ENCODE measurements at places on chromosomes 1 and 21.

GRCh38 chr1:184223216-184223615 is 163.6 kb upstream of the C1orf21 start:
- no peak for DNase-seq

GRCh38 chr1:93164816-93165215 is 15.4 kb downstream of the TMED5 start:
- DNase-seq: no peak

GRCh38 chr1:183365676-183366075 is 52.5 kb downstream of the NMNAT2 start:
- no peak for DNase-seq

GRCh38 chr1:205268846-205269680 is 41.3 kb downstream of the TMCC2 start:
- no peak for DNase-seq

- DNase-seq: no peak
Observed at GRCh38 chr1:161153176-161153575, 602 bp upstream of the UFC1 start.

DNA sequence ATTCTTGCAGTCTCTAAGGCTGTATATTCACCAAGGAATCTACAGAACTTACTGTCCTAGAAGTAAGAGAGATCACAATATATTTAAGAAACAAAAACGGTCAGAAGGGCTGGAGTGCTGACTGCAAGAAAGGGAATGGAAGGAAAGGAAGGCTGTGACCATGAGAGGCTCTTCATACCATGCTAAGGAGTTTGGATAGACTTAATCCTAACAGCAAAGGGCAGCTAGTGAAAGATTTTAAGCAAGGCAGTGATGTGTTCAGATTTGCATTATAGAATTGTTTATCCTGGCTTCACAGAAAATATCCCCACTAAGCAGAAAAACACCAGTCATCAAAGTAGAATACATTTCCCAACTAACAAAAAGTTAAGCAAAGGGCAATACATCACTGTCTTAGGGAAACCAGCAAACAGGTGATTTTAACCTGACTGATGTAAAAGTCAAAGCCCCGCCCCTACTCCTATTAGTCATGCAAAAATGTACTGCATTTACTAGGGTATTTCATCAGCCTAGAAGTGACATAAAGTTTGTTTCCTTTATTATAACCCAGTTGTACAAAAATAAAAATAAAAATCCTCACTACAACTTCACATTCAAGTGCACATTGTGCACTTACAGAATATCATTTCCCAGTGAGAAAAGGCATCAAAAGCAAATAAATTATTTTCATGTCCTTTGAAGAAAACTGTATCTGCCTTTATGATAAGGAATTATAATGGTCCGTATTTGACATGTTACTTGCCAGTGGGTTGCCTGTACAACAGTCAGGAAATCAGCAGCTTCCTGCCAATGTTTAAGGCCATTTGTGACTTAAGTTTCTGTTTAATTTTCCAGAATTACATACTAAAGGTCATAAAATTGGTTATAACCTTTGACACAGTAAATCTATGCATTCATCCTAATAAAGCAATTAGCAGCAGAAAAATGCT is 17.2 kb downstream of the JAK1 start:
- DNase-seq: peak; percentile 20

DNA sequence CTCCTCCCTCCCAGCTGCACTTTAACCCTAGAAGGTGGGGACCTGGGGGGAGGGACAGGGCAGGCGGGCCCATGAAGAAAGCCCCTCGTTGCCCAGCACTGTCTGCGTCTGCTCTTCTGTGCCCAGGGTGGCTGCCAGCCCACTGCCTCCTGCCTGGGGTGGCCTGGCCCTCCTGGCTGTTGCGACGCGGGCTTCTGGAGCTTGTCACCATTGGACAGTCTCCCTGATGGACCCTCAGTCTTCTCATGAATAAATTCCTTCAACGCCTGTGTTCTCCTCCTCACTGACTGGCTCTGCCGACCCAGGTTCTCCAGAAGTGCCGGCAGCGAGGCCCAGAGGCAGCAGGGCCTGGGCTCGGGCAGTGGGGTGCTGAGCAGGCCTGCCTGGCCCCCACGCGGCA is 6.5 kb upstream of the HTR6 start:
- DNase-seq: no peak

DNA sequence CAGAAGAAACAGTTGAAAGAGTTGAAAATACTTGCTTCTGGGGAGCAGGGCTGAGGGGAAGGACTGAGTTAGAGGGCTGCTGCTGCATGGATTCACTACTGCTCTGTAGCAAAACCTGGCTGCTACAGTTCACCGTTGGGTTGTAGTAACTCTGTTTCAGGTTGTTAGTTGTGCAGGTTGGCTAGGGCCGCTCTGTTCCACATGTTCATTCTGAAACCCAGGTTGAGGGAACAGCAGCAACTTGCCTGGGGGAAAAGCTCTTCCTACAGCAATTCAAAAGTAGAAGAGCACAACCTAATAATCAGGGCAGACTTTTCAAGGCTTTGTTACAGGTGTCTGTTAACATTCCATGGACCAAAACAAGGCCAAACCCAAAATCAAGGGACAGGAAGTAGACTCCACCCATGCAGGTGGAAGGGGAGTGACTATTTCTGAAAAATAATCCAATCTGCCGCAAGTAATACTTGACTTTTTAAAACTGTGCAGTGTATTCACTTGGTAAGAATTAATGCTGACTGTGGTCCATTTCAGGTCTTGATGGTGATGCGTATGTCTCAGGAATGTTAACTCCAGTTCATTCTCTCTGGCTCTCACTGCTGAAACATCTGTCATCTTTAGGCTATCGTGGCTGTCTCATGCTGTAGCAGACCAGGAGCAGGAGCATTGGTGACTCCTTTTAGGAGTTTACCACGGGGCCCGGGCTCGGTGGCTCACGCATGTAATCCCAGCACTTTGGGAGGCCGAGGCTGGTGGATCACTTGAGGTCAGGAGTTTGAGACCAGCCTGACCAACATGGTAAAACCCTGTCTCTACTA is 5.1 kb upstream of the PARK7 start:
- no peak for DNase-seq

DNA sequence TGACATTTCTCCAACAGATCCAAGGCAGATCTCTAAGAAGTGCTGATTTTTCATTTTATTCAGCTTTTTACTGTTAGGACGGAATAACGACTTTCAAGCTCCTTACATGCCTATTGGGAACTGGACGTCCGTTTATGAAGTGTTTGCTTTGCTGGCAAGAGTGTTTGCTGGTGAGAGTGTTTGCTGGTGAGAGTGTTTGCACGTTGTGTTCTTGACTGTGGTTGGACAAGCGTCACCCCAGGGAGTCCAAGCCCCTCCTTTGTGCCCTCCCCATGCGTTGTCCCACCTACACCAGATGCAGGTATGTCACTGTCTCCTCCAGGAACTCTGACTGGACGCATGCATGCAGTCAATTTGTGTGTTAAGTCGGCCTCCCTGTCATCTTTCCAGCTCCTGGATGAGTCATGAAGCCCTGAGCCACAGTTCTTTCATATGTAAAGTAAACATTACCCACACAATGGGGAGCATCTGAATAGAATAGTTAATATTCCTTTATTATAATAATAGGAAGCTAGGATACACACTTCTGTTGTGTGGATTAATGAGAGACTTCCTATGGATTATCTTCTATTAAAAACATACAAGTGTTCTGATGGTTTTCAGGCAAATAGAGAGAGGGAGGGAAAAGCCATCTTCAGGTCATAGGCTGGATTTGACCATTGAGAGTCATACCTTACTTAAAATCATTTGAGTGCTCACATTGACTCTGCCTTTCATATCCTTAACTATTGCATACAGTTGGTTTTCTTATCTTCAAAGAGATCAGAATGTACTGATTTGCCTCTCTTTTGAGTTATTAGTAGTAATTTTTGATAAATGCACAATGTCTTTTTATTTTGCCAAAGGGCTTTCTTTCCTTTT is 119.2 kb downstream of the GALNT2 start:
- no peak for DNase-seq

GRCh38 chr1:200561856-200562214 is 58.7 kb downstream of the KIF14 start:
- DNase-seq: no peak

DNA sequence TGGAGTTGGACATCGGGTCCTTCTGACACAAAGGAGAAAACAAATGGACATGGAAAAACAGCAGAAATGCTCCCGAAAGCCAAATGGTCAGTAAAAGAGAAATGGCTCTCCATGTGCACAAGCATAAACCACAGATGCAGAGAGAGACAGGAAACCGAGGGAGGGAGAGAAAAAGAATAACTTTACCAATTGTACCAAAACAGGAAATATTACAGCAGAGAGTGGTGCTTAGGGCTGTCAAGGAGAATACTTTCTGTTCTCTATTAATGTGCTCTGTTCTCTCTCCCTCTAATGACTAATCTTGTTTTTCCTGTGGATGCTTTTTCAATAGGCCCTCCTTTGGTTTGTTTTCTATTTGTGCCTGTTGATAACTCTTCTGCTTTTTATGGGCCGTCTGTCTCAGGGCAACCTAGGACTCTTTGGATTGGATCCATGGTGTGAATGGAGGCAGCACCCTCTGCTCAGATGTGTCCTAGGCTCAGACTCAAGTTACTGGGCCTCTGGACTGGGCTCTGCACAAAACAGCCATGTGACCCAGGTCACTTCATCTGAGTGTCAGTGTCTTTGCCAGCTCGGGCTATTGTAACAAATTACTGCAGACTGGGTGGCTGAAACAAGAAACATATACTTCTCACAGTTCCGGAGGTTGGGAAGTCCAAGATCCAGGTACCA is 663.0 kb downstream of the NPHP4 start:
- peak; percentile 24 for DNase-seq

- DNase-seq: no peak
Observed at GRCh38 chr1:214753236-214753852, 150.3 kb downstream of the CENPF start.

GRCh38 chr1:248388426-248388825 is 12.9 kb downstream of the OR2T6 start:
- no peak for DNase-seq

DNA sequence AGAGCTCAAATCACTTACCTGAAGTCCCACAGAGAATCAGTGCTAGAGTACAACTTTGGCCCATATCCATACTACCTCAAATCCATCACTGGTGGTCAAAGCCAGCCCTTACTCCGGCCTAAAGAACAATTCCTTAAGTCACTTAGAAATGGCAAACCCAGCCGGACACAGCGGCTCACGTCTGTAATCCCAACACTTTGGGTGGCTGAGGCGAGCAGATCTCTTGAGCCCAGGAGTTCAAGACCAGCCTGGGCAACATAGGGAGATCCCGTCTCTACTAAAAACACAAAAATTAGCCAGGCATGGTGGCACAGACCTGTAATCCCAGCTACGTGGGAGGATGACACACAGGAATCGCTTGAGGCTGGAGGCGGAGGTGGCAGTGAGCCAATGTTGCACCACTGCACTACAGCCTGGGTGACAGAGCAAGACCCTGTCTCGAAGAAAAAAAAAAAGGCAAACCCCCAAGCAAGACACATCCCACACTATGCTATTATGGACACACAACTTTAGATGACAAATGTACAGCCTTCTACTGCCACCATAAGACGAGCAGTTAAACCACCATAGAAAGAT is 24.0 kb downstream of the NPHP4 start:
- no peak for DNase-seq

DNA sequence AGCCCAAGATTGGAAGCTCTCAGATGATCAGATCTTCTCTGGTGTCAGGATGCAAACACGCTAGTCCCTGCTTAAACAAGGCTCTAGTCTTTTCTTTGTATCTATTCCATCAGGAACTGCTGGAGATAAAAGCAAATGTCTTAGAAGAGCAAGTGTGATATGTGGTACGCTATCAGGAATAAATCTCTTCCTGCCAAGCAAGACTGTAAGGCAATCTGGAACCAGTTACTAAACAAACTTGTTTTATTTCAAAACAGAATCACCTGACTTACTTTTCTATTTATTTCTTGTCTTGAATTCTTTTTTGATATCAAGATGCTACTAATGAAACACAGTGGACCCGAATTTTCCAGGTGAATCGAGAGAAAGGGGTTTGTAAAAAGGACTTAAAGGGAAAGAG is 139.9 kb upstream of the ZNF644 start:
- no peak for DNase-seq

DNA sequence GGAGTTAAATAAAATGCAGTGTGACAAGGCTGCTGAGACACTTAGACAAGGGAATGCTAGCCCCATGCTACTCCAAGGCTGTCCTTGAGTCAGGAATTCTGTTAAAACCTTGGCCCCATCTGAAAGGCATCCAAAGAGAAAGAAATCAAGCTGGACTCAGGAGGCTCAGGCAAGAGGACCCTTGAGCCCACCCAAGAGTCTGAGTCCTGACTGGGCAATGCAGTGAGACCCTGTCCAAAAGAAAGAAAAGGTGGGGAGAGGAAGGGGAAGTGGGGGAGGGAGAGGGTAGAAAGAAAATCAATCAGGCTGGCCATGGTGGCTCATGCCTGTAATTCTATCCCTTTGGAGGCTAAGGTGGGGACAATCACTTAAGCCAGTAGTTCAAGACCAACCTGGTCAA is 26.7 kb downstream of the CLSTN1 start:
- no peak for DNase-seq

- DNase-seq: peak; percentile 77
Observed at GRCh38 chr1:23118957-23119792, 49.5 kb downstream of the LUZP1 start.

Data from CD4-positive, alpha-beta T cell treated with Interleukin-12 subunit alpha and Interleukin-12 subunit beta, for 1 hour (primary cell).